EL (cell line): ENCODE measurements at places on chromosomes 5 and 9.

- no peak for DNase-seq
These were observed 94.1 kb downstream of the SNCAIP start for GRCh38 chr5:122406181-122406580.

DNA sequence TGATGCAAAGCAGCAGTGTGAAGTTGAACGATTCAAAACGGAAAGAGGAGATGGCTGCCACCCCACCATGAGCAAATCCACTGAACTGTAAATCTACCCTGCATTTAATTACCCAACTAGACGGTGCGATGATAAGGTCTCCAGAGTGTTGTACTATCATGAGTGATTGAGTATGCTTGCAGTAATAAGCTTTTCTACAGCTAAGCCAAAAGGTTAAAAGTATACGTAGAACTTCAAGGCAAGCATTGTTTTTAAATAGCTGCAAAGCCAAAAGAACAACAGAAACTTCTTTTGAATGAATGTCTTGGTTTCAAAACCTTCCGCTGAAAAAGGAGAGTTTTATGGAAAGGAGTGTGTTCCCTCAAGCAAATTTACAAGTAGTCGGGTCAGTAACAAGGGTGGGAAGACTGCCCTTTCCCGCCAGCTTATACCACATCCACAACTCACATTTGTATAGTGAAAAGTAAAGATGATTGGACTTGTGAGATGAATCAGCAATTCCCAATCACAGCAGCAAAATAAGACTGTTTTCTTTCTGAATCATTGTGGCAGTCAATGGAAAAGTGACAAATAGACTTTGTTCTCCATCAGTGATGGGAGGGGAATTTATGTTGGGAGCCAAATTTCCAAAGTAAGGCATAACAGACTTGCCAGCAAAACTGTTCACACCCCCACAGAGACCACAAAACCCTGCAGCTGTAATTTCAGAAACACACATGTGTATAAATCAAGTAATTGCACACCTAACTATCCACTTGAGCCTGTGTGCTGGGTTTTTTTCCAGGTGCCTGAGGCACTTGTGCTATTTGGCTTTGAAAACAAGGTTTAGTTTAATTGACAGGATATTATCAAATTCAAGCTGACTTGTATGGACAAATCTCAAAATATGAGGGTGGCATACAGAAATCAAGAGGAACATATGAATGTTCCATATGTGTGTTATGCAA lies 407.7 kb upstream of the GRAMD2B start:
- peak; percentile 24 for DNase-seq

GRCh38 chr9:17986595-17986994 lies 407.7 kb downstream of the SH3GL2 start:
- DNase-seq: no peak

- no peak for DNase-seq
These were observed 34.8 kb upstream of the LRRC14B start for GRCh38 chr5:156411-157072.

DNA sequence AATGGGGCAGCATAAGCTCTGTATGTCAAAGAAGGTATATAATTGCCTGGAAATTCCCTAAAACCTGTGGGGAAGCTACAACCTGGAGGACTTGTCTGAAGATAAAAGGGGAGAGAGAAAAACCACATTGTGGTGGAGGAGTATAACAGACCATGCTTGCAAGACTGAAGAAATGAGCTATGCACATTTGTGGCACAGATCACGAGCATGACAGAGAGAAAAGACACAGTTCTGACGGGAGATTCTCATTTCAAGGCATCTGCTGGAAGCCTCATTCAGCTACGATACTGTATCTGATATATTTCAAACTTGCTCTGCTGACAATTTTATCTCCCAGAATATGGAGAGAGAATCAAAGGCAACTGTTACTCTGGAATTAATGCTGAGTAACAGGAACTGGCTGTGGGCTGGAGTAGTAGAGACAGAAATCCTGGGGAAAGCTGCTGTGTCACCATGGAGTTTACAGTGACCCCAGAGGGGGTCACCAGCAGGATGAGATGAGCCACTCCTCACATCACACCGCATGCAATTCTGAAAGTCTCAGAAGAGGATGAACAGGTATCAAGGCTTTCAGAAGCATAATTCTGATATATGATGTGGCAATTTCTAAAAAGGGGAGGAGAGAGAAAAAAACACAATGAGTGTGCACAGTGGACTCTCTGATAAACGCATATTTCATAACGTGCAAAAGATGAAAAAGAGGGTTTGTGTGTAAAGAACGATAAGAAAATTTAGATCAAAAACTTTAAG lies 528.8 kb downstream of the IRX1 start:
- DNase-seq: no peak

DNA sequence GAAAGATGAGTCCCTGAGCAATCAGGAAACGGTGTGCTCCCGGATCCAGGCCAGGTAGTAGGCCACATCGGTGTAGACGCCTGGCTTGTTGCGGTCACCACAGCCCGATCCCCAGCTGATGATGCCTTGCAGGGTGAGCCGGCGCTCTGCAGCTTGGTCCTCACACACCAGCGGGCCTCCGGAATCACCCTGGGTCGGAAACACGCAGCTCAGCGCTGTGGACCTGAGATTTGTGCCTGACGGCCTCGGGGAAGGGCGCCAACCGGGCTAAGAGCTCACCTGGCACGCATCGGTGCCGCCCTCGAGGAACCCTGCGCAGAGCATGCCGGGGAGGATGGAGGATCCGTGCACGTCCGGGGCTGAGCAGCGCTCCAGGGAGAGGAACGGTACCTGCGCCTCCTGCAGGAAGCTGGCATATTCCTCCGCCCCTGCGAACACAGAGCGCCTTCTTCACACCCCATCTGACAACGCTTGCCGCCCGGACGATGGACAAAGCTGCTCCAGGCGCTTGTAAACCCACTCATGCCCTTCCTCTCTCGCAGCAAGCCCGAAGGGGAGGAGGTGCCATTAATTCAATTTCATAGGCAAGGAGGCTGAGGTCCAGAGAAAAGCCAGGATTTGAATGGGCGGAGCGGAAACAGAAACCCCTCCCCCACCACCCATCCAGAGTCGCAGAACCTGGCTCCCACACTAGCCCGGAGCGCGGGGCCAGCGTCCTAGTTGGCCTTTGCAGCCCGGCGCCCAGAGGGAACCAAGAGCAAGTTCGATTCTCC lies 2.0 kb upstream of the PFN3 start:
- DNase-seq: peak; percentile 71

- DNase-seq: peak; percentile 16
These were observed 122.9 kb downstream of the CAVIN4 start for GRCh38 chr9:100700689-100701318.

DNA sequence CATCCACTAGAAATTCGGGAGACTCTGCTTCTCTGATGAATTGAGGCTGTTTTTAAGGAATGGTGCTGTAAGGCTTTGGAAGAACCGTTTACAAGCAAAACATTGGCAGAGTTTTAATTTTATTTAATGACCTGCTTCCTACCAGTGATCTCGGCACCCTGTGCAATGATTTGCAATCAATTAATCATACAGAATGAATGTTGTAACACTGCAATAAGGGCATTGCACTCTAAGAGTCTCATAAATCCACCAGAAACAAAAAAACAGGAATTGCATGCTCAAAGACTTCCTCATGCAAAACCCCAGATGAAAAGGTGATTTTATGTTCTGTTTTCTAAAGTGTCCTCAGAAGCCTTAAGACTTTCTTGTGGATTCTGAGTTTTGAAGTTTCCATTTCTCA lies 295.7 kb downstream of the ARHGEF28 start:
- no peak for DNase-seq
